NCI-H524 treated with DMSO at 0.1 percent for 48 hours (cell line): ENCODE measurements at places on chromosomes 2 and 18.

DNA sequence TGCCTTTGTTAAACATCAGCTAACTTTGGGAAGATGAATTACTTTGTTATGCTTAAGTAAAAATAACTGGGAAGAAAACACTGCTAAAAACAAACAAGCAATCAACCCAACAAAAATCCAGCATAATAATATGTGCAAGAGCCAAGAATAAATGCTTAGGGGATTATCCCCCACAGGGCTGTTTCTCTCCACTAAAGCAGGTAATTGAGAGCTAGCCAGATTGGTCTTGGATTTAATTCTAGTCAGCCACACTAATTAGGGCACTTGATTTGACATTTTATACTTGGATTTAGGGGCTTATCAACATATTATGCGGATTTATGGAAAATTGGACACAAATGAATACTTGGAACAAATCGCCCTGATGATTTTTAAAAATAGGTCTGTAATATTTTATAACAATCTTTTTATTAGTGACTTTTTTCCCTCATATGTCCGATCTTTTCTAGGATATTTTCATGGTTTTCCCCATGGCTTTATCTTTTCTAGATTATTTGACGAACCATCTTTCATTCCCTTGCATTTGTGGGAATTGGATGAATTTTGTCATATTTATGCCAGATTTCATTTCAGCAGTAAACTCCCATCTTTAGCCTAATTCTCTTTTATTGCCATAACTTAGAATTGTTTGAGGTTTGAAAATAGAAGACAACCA is 199.1 kb upstream of the NXPH2 start:
- DNase-seq: peak; percentile 92

DNA sequence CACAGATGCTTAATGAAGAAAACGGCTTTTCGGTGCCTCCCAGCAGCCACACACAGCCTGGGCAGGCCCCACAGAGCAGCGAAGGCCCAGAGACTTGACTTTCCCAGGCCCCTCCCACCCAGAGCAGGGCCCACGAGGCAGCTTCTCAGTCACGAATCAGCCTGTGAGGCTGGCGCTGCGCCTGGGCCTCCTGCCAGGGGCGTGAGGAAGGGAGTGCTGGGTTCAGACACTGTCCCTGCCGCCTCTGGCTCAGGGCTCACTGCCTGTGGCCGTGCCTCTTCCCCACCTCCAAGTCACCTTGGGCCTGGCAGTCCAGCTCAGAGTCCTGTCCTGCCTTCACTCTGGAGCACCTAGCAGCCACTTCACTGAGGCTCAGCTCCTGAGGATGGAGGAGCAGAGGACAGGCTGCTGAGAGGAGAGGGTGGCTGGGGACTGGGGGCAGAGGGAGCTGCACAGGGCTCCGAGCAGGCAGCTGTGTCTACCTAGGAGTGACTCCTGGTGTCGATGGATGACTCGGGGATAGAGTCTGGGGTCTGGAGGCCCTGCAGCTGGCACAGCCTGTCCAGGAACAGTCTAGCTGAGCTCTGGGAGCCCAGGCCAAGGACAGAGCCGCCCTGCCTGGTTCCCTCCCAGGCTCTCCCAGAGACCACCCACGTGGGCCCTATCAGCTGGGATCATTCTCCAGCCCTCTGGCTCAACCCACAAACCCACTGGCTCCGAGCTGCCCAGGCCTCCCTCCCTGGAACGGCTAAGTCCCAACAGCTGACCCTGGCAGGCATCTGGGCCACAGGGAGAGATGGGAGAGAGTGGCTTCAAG is 36.4 kb upstream of the FOSL2 start:
- no peak for DNase-seq

- no peak for DNase-seq
Measured at GRCh38 chr18:36702401-36703013, 126.3 kb downstream of the TPGS2 start.

GRCh38 chr18:63578357-63578958 is 8.7 kb upstream of the SERPINB13 start:
- no peak for DNase-seq

DNA sequence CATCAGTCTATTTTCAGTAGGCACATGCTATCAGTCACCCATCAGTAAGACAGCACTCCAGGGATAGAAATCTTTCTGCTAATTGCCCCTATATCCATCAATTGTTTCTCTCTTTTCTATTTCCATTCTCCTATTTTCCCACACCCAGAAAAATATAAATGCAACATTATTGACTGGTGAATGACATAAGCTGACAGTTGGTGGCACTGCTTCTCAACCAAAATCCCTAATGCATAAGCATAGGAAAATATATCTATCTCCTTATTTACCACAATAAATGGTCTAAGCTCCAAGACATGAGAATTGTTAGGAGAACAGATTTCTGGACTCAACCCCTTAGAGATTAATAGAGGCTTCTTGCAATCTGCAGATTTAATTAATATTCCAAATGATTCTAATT is 64.0 kb upstream of the REG3A start:
- no peak for DNase-seq

DNA sequence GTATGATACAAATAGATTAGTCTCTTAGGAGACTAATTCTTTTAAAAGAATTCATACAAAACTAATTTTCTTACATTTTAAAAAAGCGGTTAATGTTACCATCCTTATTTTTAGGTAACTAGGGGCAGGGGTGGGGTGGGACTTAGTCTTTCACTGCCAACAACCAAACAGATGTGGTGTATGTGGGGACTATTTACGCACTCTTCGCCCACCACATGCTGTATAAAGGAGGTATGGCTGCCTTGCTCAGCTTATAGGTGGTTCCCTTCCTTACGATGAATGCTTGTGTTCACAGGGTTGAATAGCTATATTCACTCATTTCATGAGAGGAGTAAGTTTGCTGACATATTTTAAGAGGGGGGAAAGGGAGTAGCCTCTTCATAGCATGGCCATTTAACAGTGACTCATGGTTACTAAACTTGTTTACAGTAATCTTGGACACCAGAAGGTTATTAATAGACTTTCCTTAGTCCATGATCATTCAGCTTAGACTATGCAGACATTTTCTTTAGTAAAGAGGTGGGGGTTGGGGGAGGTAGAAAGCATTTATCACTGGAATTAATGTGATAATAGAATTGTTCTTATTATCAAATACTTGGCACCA is 61.8 kb downstream of the CAB39 start:
- DNase-seq: no peak

GRCh38 chr2:43576981-43577892 is 18.6 kb downstream of the THADA start:
- no peak for DNase-seq

DNA sequence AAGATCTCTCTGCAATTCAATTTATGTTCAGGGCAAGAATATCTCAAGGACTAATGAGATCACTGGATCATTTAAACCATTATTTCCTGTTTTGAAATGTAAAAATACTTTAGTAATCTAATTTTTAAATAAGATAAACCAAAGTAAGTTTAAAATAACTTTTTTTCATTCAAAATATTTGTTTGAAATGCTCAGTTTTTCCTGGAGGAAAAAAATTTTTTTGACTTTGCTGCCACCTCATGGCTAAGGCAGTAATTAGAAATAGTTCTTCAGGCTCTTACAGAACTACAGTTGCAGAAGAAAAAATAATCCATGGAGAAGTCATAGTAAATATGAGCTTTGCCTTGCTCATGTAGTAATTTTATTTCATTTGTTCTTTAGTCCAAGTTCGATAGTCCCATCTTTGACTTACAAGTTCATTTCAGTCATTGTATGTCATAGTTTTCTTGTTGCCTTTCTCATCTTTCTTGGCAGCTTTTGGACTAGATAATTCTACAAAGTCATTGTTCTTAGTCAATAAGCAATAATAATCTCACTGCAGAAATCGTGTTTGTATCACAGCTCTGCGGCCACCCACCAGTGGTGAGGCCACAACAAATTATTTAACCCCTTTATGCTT is 127.4 kb downstream of the DPP4 start:
- no peak for DNase-seq

DNA sequence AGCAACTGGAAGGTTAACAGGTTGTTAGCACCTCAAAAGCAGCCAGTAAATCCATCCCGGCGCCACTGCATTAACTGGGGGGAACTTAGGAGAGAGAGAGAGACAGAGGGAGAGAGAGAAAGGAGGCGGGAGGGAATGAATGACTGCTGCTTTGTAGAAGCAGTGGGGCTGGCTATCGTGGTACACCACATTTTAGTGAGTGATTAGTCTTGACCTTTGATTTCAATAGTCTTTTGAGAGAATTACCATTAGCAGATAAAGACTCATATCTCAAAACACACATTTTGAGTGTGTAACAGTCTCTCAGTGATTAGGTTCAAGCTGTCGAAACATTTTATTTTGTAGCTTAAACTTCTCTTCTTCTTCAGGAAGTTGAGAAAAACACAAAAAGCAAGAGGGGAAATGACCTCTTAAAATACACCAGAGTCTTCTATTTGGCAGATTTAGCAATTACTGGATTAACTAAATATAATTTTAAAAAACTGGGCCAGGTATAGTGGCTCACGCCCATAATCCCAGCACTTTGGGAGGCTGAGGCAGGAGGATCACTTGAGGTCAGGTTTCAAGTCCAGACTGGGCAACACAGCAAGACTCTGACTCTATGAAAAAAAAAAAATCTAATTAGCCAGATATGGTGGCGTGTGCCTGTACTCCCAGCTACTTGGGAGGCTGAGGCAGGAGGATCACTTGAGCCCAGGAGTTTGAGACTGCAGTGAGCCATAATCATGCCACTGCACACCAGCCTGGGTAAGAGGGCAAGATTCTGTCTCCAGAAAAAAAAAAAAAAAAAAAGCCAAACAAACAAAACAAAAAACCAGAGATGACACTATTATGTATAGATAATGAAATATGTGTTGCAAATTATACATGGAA is 22.0 kb upstream of the PNO1 start:
- no peak for DNase-seq
